AG08395 (cell line): ENCODE measurements at places on chromosomes 4 and X.

DNA sequence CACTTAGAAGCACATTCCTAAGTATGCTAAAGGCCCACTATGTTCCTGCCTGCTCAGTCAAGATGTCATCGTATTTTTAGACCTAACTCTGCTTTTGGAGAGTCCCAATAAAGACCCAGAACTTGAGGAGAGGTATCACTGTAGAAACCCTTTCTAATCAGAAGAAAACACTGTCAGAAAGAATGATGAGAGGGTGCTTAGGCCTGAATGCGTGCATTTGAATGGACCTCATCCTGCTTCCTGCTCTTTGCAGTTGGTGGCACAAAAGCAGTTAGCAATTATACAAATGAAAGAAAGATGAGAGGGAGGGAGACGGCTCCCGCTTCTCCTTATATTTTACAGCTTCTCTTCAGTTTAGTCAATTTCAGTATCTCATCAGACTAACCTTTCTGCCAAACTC, 987.2 kb downstream of the CCSER1 start:
- DNase-seq = no peak

DNA sequence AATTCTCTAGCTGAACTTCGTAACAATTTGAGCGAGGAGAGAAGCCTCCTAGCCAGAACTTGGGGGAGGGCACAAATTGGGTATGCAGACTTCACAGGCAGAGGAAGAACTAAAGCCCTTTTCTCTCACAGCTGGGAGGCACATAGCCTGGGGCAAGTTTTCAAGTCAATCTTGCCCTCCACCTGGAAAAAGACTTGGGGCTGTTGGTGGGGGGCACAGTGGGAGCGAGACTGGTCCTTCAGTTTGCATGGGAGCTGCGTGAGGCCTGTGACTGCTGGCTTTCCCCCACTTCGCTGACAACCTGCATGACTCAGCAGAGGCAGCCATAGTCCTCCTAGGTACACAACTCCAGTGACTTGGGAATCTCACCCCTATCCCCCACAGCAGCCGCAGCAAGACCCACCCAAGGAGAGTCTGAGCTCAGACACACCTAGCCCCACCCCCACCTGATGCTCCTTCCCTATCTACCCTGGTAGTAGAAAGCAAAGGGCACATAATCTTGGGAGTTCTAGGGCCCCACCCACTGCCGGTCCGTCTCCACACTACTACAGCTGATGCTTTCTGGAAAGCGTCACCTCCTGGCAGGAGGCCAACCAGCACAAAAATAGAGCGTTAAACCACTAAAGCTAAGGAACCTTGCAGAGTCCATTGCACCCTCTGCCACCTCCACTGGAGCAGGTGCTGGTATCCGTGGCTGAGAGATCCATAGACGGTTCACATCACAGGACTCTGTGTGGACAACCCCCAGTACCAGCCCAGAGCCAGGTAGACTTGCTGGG, 160.8 kb downstream of the CBLL2 start:
- no peak for DNase-seq

DNA sequence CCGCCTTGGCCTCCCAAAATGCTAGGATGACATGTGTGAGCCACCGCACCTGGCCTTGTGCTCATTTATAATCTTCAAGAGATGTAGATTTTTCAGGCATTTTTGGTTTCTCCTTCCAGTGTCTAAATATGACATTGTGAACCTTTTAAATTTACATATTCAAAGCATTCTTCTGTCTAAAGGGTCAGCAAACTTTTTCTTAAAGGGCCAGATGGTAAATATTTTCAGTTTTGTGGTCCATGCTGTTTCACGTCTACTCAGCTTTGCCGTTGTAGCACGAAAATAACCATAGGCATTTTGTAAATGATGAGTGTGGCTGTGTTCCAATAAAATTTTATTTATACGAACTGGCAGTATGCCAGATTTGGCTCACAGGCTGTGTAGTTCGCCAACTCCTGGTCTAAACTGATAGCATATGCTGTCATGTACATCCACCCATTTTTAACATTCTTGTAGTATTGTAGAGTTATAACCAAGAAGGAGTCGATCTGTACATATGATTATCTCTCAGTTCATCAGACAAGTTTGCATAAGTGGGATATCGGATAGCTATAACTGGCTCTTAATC, 12.7 kb upstream of the GCNA start:
- no peak for DNase-seq

DNA sequence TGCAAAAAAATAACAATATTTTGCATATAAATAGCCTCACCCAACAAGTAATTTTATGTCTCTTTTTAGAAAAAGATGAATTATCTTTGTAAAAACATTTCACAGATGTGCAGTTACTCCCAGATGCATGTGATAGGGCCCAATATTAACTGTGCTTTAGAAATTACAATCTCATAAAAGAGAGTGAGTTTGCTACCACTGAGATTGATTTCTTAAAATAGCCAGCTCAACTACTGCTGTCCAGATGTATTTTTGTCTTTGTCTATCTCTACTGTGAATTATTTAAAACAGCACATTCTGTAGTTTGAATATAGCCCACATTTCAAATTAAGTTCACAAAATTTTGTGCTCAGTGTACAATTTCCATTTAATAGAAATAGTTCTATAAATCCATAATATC, 177.0 kb upstream of the TTC29 start:
- DNase-seq = no peak

GRCh38 chrX:329291-329910, 10.8 kb upstream of the GTPBP6 start:
- no peak for DNase-seq

- DNase-seq = no peak
These were observed 833.6 kb upstream of the AGA start for GRCh38 chr4:178275671-178276360.

DNA sequence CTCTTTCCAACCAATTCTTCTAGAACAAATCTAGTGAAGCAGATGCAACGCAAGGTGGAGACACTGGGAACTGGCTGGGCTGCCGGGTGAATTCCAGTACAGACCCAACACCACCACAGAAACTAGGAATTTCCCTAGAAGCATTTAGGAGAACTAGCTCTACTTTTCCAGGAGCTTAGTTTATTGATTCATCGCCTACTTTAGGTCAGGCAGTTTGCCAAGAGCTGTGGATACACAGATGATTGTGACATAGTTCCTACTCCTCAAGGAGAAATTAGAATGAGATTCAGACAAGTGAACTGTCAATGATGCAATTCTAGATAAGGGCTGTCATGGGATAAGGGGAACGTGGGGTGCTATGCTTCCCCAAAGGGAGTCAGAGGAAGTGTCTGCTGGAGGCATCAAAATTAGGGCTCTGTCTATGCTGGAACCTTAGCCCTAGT, 350.0 kb downstream of the CAMK2D start:
- peak; percentile 53 for DNase-seq

GRCh38 chr4:5266991-5267390, 215.7 kb downstream of the STK32B start:
- peak; percentile 7 for DNase-seq

DNA sequence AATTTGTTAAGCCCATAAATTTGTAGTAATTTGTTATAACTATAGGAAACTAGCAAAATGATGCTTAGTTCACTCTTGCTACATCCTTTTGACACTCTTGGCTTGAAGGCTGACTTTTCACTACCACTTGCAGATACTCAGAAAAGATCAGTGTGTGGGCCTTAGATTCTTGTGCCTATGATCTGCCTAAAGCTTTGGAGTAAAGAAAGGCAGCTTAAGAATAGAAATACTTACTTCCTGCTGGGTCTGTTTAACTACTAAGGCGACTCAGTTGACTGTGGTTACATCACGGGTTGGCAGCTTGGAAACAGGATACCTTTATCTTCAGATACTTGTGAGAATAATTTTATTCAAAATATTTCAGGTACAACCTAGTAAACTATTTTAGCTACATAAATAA, 201.4 kb upstream of the FMR1 start:
- DNase-seq = no peak

DNA sequence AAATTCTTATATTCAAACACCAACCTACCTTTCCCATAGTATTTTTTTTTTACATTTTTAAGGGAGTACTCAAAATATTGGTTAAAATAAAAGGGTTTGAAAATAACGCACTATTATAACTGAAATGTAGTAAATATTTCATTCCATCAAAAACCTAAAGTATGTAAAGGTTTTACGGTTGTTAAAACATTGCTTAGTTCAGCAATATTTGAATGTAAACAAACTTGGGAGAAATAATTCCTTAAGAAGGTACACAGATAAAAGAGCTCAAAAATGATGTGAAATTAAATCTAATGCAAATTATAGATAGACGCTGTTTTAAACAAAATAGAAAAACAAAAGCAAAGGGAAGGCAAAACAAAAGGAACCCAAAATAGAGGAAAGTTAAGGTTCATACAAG, 1476.9 kb downstream of the PCDH18 start:
- no peak for DNase-seq

DNA sequence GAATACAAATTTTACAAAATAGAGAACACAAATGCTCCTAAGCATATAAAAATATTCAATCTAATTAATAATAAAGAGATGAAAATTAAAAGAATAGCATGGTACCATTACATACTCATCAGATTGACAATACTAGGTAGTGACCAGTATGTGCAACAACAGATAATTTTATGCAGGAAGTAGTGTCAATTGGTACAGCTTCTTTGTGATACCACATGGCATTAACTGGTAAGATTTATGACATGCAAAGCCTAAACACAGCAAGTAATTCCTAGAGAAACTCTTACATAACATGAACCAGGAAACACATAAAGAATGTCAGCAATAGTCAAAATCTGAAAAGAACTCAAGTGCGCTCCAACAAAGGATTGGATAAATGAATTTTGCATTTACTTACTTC, 26.3 kb downstream of the CXCL2 start:
- DNase-seq = no peak

DNA sequence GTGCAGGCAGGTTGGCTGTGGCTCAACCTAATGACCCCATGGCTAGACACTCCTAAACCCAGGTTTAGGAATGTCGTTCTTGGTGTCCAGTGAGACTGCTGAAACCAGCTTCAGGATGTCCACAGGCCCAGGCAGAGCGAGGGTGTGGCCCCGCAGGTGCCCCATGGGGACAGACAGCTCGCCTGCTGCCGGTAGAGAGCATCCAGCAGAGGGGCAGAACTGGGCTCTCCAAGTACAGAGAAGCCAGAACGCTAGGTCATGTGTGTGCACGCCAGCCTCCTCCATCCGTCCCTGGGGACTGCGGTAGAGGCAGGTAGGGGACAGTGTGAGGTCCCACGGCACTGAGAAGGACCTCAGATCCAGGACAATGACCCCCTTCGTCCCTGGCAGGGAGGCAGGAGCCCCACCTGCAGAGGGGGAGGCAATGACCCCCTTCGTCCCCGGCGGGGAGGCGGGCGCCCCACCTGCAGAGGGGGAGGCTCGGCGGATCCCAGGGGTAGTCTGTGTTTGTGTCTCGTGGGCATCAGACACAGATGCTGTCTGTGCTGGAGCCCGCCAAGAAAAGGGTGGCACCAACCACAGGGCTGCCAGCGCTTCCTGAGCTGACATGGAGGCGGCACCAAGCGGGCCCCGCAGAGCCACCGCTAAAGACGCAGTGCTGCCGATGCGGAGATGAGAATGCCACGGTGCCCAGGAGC, 118.4 kb downstream of the FAM53A start:
- DNase-seq = no peak

- no peak for DNase-seq
These were observed 230.3 kb downstream of the MAPK10 start for GRCh38 chr4:86129546-86129945.

DNA sequence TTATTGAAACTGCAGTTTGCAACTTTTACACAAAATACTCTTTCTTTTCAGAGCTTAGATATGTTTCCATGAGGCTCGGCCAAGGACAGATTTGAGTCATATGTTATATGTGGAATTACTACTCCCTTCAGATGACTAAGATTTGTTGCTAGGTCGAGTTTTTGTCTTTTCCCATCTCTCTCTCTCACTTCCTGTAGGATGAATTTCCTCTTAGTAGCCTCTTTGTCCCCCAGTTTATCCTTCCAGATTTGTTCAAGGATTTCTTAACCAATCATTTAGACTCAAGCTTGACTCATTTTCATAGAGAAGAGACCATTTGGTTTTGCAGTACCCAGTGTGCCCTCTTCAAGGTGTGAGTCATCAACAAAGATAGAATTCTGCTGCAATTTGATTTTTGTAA, 209.2 kb downstream of the GLUD2 start:
- peak; percentile 3 for DNase-seq

DNA sequence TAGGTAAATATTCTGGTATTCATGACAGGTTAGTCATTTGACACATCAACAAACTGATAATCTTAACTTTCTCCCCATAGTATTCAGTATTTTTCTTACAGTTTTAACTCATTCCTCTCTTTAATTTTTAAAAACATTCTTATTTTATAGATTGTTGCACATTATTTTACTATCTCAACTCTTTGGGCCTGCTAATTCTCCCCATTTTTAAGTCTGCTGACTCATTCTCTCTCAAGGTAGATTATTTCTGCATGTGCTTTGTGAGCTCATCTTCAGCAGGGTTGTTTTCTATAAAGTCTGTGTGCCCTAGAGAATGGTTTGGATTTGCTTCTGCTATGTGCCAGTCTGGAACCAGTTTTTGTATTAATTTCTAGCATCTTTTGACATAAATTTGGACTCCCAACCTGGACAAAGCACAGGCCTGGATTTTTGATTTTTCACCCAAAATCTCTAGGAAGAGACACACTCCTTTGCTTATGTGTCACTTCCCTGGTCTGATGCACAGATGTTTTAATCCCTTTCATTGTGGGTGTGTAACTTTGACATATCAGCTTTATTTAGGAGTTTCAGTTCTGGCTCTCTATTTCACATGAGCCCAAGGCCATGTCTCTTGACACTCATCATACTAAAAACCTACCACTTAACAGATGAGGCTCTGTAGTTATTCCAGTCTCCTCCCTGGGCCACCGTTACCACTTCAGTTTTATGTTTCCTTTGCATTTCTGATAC, 194.3 kb upstream of the PGRMC2 start:
- DNase-seq = no peak

DNA sequence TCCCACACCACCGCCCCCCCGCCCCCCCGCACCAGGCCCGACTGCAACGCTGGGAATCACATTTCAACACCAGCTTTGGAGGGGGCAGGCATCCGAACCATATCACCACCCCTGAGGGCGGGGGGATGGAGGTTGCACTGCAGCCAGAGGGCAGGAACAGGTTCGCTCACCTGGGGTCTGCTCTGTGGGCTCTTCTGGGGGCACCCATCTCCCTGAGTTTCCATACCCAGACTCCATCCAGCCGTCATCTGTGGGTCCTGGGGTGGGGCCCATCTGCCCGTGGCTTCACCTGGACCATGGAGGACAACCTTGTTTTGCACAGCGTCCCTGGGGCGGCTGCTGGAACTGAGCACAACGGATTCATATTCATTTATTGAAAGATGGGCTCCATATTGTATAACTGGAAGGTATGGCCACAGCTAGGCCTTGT, 6.9 kb downstream of the PSAPL1 start:
- DNase-seq = no peak

- no peak for DNase-seq
These were observed 95.1 kb downstream of the NHS start for GRCh38 chrX:17470136-17470535.

GRCh38 chrX:1462596-1463251, 10.0 kb upstream of the ASMTL start:
- DNase-seq = no peak
